ENCODE measurements at places on chromosomes 6 and 20. TPM values are rescaled to one million over a fixed set of nuclear protein-coding genes. Genes with fewer than 3 reads are reported as not detected.

GRCh38 chr20:3696200-3696599 lies 14.4 kb upstream of the ADAM33 start:
- no peak for DNase-seq

- peak; percentile 74 for DNase-seq
Measured at GRCh38 chr6:43883847-43884651, 114.0 kb downstream of the VEGFA start.

- DNase-seq, result no peak
Measured at GRCh38 chr20:3021327-3021726, 22.1 kb upstream of the GNRH2 start.

- DNase-seq, result no peak
Measured at GRCh38 chr6:53062169-53062539, 3.0 kb upstream of the FBXO9 start.

DNA sequence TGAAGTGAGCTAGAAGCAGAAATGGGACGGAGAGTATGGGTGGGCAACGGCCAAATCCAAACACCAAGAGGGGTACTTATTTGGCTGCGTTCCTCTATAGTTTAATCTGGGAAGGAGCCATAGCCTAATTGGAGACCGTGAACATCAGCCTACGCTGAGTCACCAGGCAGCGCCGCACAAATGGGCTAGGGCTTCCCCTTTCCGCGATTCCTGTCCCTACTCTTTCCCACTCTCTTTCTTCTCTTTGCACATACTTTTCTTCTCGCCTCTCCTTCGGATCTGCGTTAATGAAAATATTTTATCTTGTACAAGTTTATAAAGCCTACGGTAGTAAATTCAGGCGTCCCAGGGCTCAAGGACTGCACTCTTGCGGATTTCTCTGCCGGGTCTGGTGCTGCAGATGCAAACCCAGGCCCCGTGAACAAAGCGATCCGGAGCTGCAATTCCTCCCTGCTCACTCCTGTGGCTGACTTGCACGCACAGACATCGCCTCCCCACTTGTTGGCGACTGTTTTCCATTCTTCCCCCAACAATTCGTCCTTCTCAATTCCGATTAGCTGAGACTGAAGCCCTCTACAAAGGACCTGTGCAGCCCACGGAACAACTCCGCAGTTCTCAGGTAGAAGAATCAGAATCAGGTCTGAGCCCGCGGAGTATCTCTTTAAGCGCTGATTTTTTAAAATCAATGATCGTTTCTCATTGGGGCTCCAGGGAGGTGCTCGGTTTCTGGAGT lies 4.2 kb upstream of the TBX18 start:
- peak; percentile 20 for DNase-seq

DNA sequence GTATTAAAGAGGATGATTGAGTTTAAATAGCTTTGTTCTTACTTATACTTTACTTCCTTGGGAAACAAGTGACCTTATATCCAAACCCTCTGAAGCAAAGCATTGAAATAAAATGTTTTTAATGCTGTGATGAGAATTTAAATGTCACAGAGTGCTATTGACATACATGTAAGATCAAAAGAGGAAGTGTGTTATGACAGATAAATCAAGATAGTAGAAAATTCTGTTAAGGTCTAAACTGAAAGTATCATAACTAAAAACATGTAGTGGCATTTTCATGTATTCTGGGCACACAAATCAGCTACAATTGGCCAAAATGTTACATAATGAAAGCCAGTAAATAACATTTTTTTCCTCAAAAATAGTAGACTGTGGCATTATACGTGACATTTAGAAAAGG lies 318.0 kb downstream of the GRIK2 start:
- DNase-seq, result no peak

- DNase-seq, result no peak
Measured at GRCh38 chr6:144820270-144820669, 535.1 kb downstream of the UTRN start.

CST7 gene
- 11.9 TPM for polyA plus RNA-seq

MCM9 gene
- 4.8 TPM for polyA plus RNA-seq

All from lung (tissue), 17 donors.